ENCODE measurements at places on chromosomes 3 and 15.

DNA sequence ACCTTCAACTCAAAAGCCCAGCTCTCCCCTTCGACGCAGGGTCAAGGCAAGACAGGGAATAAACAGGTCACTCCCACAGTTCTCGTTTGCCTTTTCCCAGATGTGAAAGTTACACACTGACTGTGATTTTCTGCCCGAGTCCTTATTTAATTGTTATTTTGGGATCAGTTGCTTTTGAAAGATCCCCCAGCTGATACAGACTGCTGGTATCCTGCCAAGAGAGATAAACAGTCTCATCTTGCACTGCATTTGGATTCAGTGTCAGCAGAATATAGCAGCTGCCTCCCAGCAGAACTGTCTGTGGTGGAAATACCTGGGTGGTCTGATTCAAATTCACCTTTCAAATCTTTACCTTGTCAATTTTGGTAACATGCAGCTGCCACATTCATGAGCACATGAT lies 56.0 kb upstream of the FAM3D start:
- no peak for DNase-seq

DNA sequence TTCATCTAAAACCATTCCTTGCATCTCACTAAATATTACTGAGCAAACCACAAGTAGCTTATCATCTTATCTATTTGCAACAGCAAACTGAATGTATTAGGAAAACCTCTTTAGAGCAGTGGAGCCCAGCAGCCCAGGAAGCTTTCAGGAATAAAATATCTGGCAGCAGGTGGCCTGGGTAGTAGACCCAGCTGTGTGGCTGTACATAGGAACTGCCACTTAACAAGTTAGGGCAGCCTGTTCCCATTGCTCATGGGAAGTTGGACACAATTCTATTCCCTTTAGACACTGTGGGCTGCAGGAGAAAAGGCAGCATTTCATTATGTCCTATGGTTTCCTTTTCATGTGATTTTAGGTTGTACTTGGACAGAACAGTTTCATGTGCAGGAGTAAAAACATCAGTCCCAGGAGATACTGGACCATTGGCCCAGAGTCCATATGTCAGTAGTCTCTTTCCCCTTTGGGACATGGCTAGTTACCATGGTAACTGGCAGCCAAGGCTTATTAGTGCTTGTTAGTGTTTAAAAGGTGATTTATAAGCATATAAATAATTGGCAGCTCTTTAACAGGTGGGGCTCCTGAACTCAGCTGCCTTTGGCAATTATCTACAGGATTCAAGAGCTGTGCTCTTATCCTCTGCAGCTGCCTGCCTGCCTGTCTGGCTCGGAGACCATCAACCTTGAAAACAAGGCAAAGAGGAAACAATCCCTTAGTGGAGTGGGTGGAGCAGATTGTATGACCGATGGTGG lies 28.9 kb upstream of the LSAMP start:
- DNase-seq, result no peak

GRCh38 chr3:30258426-30259392 lies 347.7 kb upstream of the TGFBR2 start:
- DNase-seq, result no peak

DNA sequence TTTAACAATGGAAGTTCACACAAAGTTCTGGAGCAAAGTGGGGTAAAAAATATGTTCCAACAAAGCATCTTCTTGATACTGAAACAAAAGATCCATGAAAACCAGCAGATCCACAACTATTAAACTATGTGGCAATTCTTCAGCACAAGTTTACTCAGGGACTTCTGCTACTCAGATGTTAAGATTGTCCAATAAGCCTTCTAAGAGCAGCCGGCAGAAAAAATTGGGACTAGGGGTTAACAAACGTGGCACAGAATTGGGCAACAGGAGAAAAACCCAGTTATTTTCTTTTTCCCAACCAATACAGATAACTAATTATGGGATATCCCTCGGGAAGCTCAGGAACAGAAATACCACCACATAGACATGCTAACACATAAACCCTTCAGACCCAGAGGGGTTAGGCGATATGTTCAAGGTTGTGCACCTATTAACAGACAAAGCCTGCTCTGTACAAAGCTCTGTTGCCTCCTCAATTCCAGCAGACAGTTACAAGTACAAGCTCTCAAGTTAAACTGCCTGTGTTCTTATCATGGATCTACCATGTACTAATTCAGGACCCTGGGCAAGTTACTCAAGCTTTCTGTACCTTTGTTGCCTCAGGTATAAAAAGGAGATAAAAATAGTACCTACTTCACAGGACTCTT lies 6.8 kb downstream of the SSR3 start:
- DNase-seq, result no peak

GRCh38 chr3:94356581-94356980 lies 293.7 kb downstream of the NSUN3 start:
- DNase-seq, result no peak

GRCh38 chr3:143145906-143146305 lies 26.3 kb downstream of the CHST2 start:
- DNase-seq, result no peak

- no peak for DNase-seq
Observed at GRCh38 chr3:119395923-119396358, 67.5 kb downstream of the TMEM39A start.

DNA sequence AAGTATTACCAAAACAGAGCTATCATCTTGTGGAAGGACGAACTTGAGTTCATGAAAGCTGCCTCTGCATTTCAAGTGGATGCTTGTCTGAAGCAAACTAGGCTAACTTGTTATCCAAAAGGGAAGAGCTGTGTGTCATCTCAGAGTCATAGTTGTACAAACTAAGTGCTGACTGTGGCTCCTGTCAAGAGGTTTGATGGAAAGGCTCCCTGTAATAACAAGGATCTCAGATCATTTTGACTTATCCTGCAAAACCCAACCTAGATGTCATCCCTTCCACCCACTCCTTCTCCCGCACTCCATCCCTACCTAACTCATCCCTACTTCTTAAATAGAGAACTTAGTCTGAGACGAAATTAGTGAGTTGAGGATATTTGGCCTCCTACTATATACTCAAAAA lies 110.8 kb downstream of the NR2E3 start:
- DNase-seq, result no peak

GRCh38 chr3:156899951-156900350 lies 73.8 kb downstream of the LEKR1 start:
- no peak for DNase-seq

DNA sequence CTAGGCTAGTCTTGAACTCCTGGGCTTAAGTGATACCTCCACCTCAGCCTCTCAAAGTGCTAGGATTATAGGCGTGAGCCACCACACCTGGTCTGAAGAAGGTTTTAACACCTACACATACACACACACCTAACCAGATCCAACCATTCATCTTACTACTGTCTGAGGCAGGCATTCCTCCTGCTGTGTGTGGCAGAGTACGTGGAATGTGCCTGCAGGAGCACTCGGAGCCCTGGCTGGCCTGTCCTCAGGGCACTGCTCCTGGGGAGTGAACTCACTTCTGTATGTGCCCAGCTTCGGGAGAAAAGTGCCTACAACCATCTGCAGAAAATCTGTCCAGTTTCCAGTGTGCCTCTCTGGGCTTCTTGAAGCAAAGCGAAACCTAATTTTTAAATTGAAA lies 58.2 kb upstream of the LIMD1 start:
- DNase-seq, result no peak

- DNase-seq, result no peak
Observed at GRCh38 chr3:122902326-122902725, 107.5 kb downstream of the SLC49A4 start.

DNA sequence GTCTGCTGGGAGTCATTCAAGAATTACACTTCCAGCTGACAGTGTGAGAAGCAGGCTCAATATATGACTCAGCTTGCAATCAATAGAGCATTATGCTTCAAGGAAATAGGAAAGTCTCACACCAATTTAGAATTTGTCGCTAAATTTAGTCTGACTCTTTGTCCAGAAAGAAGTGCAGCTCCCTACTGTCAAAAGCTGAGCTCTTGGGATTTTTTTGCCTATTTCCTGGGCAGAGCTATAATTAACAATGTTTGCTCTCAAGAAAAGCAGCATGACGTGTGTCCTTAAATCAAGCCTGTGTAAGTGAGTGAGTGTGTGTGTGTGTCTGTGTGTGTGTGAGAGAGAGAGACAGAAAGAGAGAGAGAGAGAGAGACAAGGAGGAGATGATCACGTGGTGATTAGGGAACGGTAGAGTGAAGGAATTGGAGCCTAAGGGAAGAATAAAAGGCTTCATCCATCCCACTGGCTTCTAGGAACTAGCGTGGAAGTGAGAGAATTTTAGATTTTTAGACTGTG lies 16.4 kb upstream of the SLC35G2 start:
- no peak for DNase-seq

GRCh38 chr3:52724511-52724910 lies 18.6 kb downstream of the SPCS1 start:
- DNase-seq, result no peak

GRCh38 chr3:129599607-129600006 lies 6.9 kb downstream of the PLXND1 start:
- no peak for DNase-seq

GRCh38 chr3:188706176-188706575 lies 465.6 kb upstream of the TPRG1 start:
- DNase-seq, result no peak

DNA sequence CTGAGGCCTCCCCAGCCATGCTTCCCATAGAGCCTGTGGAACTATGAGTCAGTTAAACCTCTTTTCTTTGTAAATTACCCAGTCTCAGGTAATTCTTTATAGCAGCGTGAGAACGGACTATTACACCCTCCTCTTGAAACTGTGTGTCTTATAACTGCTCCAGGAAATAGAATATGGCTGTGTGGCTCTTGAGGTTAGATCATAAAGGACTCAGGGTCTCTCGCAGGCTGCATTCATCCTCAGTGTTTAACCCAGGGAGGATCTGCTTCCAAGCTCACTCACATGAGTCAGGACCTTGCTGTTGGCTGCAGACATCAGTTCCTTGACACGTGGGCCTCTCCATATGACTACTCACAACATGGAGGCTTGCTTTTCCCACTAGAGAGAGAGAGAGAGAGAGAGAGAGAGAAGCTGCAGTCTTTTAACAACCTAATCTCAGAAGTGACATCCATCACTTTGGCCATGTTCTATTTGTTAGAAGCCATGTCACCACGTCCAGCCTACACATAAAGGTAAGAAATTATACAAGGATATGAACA lies 114.3 kb upstream of the UBE2E1 start:
- no peak for DNase-seq

DNA sequence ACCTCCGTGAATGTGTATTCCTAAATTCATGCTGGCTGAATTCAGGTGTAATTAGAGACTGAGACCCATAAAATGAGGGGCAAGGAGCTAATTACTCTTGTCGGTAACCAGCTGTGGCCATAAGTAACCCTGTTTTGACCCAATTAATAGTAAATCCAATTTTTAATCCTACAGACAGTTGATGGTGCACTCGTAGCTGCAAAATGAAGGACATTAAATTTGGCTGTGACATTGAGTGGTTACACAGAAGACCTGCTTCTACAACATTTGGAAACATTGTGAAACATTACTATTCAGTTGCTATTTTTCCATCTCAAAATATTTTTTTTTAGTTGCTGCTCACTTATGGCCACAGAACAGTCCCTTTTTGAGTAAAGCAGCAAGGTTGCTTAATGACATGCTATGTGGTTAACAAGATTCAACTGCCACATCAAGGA lies 33.0 kb downstream of the MBNL1 start:
- DNase-seq, result no peak

- no peak for DNase-seq
Observed at GRCh38 chr15:52912172-52912571, 122.0 kb upstream of the ONECUT1 start.

- DNase-seq, result no peak
Observed at GRCh38 chr3:169478566-169479313, 184.8 kb downstream of the MECOM start.

DNA sequence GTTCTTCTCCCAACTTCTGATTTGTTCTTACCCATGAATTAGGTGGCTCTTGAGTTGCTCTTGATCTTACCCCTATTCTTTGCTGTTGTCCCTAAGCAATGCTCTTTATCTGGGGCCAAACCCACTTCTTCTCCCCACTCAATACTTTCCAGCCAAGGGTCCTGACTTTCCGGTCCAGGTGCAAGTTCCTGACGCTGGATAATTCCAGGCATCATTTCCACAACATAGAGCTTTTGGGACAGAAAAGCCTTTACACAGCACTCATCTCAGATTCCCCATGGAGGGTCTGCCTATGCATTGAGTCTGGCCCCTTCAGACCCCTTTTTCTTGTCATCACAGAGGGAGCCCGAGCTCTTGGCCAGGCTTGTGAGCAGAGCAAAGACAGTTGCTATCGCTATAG lies 85.4 kb upstream of the BOC start:
- DNase-seq, result no peak

GRCh38 chr3:156356537-156357363 lies 198.2 kb downstream of the SSR3 start:
- no peak for DNase-seq

- no peak for DNase-seq
Observed at GRCh38 chr3:11565492-11565891, 78.2 kb downstream of the VGLL4 start.

GRCh38 chr15:27124287-27124871 lies 153.4 kb downstream of the GABRG3 start:
- no peak for DNase-seq

- DNase-seq, result no peak
Observed at GRCh38 chr15:68517285-68517761, 61.5 kb upstream of the CORO2B start.

DNA sequence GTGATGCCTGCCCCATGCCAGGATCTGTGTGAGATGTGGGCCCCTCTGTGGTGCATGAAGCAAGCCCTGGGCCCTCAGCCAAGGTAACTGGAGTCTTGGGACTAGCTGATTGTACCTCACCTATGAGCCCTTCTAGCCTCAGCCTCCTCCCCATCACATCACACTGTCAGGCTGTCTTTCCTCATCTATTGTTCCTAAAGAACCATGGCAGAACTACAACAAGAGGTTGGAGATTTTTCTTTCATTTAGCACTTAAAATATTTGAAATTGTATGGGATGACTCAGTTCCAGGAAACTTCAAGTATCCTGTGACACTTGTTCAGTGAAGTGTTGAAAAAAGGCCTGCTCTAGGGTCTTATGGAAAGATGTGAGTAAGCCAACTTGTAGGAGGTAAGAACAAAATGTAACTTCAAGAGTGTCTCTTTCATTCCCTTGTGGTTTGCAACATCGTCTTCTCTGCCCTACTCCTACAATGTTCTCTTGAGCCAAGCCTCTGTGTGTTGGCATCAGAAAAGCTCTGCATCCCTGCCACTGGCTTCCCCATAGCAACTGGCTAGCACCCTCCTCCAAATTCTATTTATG lies 58.7 kb upstream of the TIPARP start:
- no peak for DNase-seq

DNA sequence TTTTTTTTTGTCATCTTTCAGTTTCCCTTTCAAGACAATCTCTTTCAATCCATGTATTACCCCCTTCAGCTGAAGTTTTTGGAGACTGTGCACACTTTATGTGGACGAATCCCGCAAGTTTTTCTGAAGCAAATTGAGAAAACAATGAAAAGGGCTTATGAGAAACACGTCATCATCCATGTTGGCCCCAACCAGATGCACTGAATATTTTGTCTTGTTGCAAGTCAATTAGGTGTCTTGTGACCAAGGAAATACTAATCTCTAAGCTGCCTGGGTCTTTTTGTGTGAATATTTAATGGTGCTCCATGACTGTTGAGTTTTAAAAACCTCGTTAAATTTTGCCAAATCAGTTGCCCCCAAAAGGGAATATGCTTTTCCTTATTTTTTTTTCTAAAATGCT lies 21.7 kb upstream of the PPP4R2 start:
- no peak for DNase-seq

All from CD4-positive, alpha-beta T cell treated with Interleukin-17A for 1 hour (primary cell).